Sigmoid colon (tissue), 7 donors: ENCODE measurements at places on chromosomes 12 and 14. TPM values are rescaled to one million over a fixed set of nuclear protein-coding genes. Genes with fewer than 3 reads are reported as not detected.

- peak; percentile 25 for DNase-seq
Measured at GRCh38 chr12:2574355-2574935, 220.3 kb upstream of the FKBP4 start.

The RPGRIP1 gene
- 0.46 TPM for polyA plus RNA-seq

- no peak for DNase-seq
Measured at GRCh38 chr14:80850197-80850814, 91.2 kb downstream of the CEP128 start.

GRCh38 chr12:116861320-116861719, 19.9 kb downstream of the HRK start:
- no peak for DNase-seq

GRCh38 chr12:3523058-3523457, 32.1 kb downstream of the PRMT8 start:
- no peak for DNase-seq
